ENCODE measurements at places on chromosomes 5 and 9. TPM values are rescaled to one million over a fixed set of nuclear protein-coding genes. Genes with fewer than 3 reads are reported as not detected.

Gene SLC9A3
- 1.5 TPM for total RNA-seq

GRCh38 chr9:71626395-71626794, 141.9 kb downstream of the CEMIP2 start:
- no peak overlapping the region for H3K4me3 ChIP-seq
- no peaks in the 10 kb centered on the region for H3K27me3 ChIP-seq
- DNase-seq, result no peak
- no peaks in the 10 kb centered on the region for H3K4me1 ChIP-seq

GRCh38 chr5:127810707-127811490, 107.7 kb downstream of the CCDC192 start:
- H3K36me3 ChIP-seq, result no peaks in the 10 kb centered on the region
- no peaks in the 10 kb centered on the region for H3K27me3 ChIP-seq
- no peak overlapping the region for H3K4me3 ChIP-seq
- no peak for DNase-seq

DNA sequence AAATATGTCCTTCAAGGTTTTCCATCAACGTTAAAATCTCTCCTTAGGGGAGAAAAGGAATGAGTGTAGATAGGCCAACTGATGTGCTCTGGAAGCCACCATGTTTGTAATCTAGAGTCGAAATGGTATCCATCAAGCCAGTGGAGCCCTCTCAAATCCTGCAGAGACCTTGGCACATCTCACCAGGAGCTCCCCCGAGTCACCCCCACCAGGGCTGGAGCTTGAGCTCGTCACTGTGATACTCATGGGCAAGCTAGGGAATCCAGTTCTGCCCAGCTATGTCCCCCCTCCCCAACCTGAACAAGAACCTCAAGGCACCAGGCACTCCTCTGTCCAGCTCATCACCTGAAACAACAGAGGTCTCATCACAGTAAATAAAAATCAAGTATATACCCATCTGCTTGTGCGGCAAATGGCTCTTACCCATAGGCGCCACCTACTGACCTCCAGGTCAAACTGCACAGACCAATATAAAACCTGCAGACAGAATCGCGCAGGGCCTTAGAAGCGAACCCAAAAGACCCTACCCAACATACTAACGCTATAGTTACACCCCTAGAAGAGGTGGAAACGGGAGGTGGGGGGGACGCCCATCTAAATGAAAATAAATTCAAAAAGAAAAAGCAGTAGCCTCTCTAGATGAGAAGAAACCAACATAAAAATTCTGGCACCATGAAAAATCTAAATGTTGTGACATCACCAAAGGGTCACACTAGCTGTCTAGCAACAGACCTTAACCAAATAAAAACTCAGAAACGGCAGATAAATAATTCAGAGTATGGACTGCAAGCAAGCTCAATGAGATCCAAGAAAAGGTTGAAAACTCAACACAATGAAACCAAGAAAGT, 75.0 kb downstream of the TTC39B start:
- H3K4me3 ChIP-seq, result no peak overlapping the region
- H3K36me3 ChIP-seq, result no peaks in the 10 kb centered on the region
- H3K27me3 ChIP-seq, result no peaks in the 10 kb centered on the region
- H3K27ac ChIP-seq, result no peak overlapping the region
- no peaks in the 10 kb centered on the region for H3K4me1 ChIP-seq

DNA sequence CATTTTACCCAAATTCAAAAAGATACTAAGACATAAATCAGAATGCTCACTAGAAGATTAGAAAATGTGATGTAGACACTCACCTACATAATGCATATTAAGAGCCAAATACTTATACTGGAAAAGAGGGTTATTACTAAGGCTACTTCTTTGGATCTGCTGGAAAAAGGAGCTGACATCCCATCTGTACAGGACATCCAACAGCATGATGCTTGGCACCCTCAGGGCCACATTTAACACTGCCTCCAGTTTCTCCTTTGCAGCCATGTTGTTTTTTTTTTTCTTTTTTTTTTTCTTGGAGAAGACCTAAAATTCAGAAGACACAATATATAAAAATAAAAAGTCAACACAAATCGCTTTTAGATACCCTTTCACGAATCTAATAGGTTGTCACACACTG, 6.0 kb downstream of the RNF145 start:
- H3K4me1 ChIP-seq, result no peaks in the 10 kb centered on the region
- no peak overlapping the region for H3K4me3 ChIP-seq
- peaks cover 3% of the 10 kb centered on the region for H3K27me3 ChIP-seq
- H3K36me3 ChIP-seq, result no peaks in the 10 kb centered on the region
- DNase-seq, result no peak

- no peak overlapping the region for H3K27ac ChIP-seq
- no peak overlapping the region for H3K4me3 ChIP-seq
Observed at GRCh38 chr5:658103-658502, 35.0 kb downstream of the TPPP start.

GRCh38 chr5:154815684-154816247, 34.6 kb downstream of the FAXDC2 start:
- no peak overlapping the region for H3K4me3 ChIP-seq
- H3K27me3 ChIP-seq, result no peaks in the 10 kb centered on the region
- no peaks in the 10 kb centered on the region for H3K4me1 ChIP-seq
- DNase-seq, result no peak
- H3K36me3 ChIP-seq, result no peaks in the 10 kb centered on the region
- no peak overlapping the region for H3K27ac ChIP-seq

- H3K27ac ChIP-seq, result no peak overlapping the region
- no peaks in the 10 kb centered on the region for H3K4me1 ChIP-seq
- no peak for DNase-seq
Observed at GRCh38 chr5:178982941-178983340, 12.2 kb downstream of the GRM6 start.

Measured in uterus (tissue), 4 donors.